ENCODE measurements at places on chromosomes 4 and X.

DNA sequence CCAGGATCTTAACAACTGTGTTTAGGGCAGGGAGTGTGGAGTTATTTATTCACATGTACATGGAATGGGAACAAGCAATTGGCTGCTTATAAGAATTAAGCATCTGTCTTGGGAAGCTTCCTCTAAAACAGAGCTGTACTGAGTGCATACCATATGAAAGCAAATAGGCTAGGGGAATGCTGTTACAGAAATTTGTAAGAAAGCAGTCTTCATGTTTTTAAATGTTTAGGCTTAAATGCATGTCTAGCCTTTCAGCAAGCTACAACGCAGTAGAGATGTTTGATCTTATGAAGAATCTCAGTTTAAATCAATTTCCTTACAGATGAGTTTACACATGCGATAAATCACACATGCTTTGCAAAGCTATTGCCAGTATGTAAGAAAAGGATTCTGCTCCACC lies 123.1 kb upstream of the MID1 start:
- DNase-seq = no peak

DNA sequence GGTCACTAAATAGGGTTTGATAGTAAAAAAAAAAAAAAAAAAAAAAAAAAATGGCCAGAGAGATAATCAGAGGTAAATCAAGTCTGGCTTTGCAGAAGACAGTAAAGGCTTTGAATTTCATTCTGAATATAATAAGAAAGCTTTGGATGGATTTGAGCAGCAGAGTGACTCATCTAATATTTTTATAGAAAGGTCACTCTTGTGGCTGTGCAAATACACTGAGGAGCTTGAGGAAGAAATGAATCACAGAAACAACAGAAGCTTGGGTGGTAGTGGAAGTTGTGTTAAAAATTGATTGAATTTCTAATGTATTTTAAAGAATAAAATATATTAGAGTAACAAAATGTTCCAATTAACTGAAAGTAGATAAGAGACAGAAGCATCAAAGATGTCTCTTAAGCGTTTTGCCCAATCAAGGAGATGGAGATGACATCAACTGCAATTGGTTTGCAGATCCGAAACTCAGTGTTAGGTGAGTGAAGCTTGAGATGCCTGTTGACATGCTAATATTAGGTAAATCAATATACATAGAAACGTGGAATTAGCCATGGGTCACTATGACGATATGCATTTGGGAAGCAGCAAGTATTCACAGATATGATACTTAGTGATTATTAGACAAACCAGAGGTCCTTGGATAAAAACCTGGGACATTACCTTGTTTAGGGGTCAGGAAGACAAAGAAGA lies 280.5 kb downstream of the GPM6A start:
- DNase-seq = no peak

- DNase-seq = no peak
Measured at GRCh38 chr4:44146516-44146915, 302.1 kb downstream of the KCTD8 start.

DNA sequence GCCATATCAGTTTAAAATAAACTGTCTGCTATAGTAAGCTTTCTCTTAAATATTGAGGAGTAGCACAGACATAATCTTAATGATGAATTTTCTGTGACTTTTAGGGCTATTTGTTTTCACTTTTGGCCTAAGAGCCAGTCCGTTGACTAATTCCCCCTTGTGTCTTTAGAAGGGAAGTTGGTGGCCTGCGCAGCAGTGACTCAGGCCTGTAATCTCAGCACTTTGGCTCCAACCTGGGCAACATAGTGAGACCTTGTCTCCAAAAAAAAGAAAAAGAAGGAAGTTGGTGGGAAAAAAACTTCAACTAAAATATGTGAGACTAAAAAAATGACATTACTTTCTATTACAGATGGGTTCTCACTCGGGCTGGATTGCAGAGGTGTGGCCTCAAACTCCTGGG lies 3.4 kb downstream of the NCAPG start:
- no peak for DNase-seq

DNA sequence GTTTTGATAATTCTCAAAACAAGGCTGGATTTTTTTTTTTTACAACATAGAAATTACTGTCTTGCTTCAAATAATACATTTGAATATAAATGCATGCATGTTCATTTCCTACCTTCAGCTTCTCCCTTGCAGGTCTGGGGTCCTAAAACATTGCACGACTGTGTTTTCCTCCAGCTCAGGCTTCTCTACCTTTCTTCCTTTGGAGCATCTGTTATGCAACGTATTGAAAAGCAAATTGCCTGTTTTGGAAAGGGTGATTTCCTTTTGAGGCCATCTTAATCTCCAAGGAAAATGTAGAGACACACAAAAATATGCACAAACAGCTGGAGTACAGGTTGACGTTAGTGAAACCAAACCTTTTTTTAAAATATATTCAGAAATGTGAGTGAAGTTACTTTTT lies 115.6 kb upstream of the TLL1 start:
- no peak for DNase-seq

GRCh38 chr4:85867271-85867670 lies 392.3 kb downstream of the ARHGAP24 start:
- DNase-seq = no peak

DNA sequence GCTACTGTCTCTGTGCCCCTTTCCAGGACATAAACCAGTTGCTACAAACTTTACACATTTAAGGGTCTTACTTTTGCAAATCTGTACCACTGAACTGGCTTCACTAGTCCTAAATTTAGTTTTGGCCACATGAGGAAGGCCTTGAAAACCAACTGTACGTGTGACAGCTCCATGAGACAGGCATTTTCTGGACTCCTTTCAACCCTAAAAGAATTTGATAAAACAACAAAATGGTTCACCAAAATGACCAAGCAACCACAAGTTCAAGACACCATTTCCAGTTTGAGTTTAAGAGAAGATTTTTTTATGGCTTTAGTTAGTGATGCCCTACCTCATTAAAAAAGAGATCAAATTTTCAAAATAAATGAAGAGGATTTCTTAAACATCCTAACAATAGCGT lies 246.4 kb downstream of the ZNF674 start:
- no peak for DNase-seq

- DNase-seq = peak; percentile 13
Measured at GRCh38 chrX:129522184-129523078, 859 bp downstream of the SMARCA1 start.

- DNase-seq = no peak
Measured at GRCh38 chrX:101708163-101708562, 48.5 kb upstream of the ARMCX2 start.

DNA sequence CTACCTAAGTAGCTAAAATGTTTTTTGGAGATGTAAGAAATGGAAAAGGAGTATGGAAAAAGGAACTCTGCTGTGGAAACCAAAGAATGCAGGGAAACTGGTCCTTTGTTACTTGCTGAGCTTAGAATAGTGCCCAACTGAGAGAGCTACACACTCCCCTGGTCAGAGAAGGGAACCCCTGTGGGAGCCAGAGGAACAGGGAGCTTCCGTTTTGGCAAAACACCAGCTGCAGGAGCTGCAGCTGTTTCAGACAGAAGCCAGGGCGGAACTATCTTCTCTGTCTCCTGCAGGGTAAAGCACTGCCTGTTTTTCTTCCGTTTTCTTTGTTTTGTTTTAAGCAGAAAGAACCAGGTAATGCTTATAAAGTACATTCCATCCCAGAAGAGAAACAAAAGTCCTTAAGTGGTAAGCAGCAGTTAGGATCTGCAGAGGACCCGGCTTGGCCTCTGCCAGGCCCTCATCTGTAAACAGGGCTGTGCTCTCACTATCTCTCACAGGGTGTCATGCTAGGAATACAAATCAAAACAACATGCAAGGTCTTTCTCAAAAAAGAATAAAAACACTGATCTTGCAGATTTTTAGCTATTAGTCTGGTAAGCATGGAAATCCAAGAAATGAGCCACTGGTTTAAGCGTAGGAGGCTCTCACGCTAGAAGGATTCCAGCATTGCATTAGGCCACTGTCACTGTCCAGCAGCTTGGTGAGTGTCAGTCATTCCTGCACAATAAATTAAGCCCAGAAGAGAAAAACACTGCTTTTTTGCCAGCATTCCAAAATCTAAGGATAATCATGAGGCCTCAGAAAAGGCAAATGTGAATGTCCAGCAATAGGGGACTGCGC lies 76.1 kb downstream of the CHST7 start:
- DNase-seq = peak; percentile 25

DNA sequence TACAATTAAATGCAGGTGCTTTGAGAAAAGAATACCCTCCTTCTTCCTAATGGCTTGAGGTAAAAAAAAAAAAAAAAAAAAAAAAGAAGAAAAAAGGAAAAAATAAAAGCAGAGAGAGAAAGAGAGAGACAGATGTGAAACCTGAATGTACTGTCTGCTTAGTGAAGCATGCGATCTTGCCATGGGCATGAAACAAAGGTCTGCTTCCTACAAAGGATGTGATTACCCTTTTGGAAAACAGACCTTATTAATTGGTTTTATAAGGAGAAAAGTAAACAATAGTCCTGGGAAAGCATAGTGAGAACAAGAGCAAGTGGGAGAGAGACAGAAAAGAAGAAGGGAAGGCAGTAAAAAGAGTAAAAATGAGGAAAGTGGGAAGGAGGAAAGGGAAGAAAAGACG lies 526.1 kb upstream of the PABPC4L start:
- DNase-seq = no peak

DNA sequence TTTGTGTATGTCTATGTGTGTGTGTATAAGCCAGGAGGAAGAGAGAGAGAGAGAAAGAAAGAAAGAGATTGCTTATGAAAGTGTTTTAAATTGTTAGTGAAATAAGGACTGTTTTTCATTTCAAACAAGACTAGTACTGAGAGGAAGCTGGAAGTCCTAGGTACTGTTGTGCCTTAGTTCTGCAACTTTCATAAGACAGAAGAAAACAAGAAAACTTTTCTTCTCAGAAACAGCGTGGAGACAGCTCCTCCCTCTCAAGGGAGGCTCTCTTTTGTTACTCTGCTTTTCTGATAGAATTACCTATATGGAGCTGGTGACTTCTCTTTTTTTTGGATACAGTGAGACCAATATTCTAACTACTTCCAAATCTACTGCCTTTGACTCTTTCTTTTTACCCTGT lies 62.5 kb downstream of the BANK1 start:
- no peak for DNase-seq

All from SHP77 (cell line).